NCI-H2081 (cell line): ENCODE measurements at places on chromosomes 7 and 10.

DNA sequence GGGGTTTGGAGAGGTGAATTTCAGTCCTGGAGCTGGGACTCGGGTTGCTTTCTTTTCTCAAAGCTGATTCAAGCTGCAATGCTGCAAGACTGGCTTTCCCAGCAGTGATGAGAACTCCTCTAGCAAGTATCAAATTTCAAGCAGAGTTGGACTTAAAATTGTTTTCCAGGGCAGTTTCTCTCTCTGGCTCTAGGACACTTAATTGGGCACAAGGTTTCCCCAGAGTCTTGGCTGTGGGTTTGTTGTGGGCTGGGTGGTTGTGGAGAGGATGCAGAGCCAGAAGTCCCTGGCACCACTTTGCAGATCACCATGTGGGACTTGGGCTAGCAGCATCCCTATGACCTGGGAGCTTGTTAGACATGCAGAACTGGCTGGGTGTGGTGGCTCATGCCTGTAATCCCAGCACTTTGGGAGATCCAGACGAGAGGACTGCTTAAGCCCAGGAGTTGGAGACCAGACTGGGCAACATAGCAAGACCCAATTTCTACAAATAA is 16.8 kb downstream of the AKR1B15 start:
- no peak for DNase-seq

- no peak for DNase-seq
Measured at GRCh38 chr10:78972160-78972946, 96.4 kb upstream of the ZMIZ1 start.

DNA sequence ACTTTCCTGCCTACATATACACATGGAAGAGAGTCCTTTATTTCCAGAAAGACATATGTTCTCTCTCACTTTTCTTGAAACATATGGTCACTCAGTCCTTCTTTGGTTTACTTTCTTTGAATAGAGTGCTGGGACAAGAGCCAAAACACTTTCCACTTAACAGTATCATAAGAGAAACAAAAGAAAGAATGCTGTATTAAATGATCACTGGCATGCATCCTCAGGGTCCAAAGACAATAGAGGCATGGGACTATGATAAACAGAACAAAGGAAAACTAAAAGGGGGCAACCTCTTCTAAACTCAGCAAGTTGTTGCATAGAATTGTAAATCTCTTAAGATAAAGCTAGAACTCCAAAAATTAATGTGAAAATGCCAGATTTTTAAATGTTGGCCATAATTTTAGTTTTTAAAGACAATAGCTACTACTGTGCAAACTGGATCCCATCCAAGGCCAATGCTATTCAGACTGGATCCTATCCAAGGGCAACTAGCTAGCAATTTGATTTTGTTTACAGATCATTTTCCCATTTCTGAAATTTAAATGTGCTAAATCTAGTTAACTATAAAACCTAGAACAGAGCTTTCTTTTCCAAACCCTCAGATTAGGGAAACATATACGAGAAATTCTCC is 687.5 kb downstream of the SORCS3 start:
- DNase-seq, result peak; percentile 1

- no peak for DNase-seq
Measured at GRCh38 chr7:39672176-39672575, 48.8 kb downstream of the RALA start.

- DNase-seq, result no peak
Measured at GRCh38 chr10:29941476-29941875, 117.9 kb downstream of the JCAD start.

DNA sequence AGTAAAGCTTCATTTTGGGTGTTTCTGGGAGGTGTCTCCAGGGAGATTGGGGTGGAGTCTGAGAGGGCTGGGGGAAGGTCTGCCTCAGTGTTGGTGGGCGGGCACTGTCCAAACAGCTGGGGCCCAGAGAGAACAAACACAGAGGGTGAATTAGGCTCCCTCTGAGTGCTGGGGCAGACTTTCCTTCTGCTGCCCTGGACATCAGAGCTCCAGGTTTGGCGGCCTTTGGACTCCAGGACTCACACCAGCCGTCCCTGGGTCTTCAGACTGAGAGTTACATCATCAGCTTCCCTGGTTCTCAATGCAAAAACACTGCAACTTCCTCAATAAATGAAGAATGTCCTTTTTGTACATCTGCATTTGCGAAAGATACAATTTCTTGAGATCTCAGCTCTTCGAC is 427.4 kb downstream of the PTPRN2 start:
- no peak for DNase-seq

GRCh38 chr10:25080880-25081581 is 64.6 kb downstream of the THNSL1 start:
- DNase-seq, result peak; percentile 74

- DNase-seq, result no peak
Measured at GRCh38 chr7:111785076-111785475, 222.8 kb upstream of the IMMP2L start.

GRCh38 chr7:108418946-108419345 is 37.3 kb downstream of the NRCAM start:
- DNase-seq, result no peak

DNA sequence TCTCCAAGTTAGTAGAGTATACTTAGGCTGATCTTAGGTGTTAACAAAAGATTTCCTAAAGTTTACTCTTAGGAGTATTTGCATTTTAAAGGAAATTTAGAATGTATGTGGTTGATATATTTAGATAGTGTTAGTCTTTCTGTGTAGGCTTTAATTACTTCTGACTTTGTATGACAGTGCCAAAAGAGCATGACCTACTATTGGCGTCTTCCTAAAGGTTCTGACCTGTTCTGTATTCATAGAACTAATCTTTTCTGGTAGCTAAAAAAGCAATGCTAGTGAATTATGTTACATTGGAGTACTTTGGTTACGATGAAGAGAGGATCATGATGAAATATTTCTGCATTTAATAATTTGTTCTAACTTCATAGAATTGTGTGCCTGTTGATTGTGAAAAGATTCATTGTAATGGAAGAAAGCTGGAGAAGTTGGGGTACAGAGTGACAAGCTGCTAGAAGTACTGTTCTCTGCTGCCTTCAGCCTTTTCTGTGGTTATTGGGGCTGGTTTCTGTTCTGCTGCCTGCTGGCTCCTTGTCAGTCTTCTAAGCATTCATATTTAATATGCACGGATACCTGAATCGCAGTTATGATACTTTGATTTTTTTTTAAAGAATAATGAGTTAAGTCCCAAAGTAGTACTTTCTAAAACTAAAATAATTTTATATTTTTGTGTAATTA is 13.2 kb downstream of the WAC start:
- DNase-seq, result no peak

- no peak for DNase-seq
Measured at GRCh38 chr10:127441350-127442219, 107.5 kb upstream of the NPS start.

DNA sequence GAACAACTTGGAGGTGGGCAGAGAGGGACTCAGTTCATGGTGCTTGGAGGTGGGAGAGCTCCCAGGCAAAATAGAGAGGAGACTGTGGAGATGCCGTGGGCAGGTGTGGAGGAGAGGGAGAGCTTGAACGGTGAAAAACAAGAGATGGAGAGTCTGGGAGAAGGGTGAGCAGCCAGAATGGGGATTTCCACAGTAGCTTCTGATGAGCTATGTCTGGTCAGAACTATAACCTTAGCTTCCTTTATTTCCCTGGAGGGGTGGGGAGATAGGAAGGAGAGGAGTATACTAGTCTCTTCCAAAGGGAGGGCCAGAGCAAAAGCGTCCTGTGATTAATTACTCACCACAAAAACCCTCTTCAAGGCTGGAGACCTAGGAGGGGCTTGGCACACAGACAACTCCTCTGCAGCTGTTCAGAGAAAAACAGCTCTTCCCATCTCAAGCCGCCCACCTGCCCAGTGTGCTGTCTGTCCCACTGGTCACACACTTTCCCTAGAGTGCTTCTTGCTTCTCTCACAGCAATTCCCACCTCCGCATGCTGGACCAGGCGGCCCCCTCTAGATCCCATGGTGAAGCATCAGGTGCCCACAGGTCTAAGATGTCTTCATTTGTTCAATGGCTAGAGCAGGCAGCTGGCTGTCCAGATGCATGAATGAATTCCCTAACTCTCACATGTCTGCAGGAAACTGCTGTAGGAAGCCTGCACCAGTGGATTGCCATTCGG is 41.9 kb downstream of the TAS2R41 start:
- DNase-seq, result no peak

DNA sequence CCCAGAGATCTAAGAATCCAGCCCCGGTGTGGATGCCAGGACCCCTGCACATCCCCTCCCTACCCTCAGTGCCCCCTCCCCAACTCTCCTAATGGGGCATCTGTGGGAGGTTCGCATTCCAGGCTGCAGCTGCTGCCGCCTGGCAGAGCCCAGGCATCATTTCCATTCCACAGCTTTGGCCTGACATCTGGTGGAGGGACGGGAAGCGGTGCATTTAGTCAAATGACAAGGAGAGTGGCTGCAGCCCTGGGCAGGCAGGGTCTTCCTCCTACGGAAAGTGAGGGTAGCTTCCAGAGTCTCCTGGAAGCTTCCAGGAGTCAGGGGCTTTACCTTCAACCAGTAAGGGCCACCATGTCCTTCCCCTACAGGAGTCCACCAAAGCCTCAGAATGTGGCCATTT is 30.8 kb downstream of the PRLHR start:
- DNase-seq, result peak; percentile 3

GRCh38 chr10:35126062-35126529 is 550 bp upstream of the CREM start:
- DNase-seq, result no peak

GRCh38 chr10:61024856-61025201 is 80.8 kb upstream of the RHOBTB1 start:
- DNase-seq, result no peak

DNA sequence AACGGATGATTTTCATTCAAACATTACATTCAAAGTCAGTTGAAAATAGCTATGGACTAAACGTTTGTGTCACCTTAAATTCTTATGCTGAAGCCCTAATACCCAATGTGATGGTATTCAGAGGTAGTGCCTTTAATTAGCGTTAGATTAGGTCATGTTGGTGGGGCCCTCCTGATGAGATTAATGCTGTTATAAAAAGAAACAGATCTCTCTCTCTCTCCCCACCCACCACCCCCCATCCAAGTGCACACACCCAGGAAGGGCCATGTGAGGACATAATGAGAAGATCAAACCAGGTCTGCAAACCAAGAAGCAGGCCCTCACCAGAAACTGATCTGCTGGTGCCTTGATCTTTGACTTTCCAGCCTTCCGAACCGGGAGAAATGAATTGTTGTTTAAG is 44.2 kb downstream of the ZNF438 start:
- DNase-seq, result no peak

DNA sequence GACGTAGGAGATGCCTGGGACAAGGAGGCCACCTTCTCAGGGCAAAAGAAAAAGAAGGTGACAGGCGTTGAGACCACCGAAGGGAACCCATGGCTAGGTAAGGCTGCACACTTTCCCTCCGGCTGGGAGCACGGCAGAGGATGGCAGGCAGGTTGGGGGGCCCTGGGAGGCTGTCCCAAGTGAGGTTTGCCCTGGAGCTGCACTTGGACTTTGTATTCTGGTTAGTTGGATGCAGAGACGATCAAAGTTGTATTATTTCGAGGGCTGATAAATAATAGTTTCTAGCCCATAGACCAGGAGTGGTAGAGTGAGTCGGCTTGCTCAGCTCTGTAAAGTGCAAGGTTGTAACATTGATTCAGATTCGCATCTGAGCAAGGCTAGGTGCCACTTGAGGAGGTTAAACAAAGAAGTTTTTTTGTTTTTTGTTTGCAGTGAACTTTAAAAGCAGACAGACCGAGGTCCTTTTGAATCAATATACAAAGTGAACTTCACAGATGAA is 608 bp downstream of the ENTPD7 start:
- DNase-seq, result no peak

- no peak for DNase-seq
Measured at GRCh38 chr10:131575877-131576276, 264.4 kb upstream of the TCERG1L start.

- DNase-seq, result peak; percentile 38
Measured at GRCh38 chr10:13681095-13681494, 94.3 kb downstream of the PRPF18 start.

DNA sequence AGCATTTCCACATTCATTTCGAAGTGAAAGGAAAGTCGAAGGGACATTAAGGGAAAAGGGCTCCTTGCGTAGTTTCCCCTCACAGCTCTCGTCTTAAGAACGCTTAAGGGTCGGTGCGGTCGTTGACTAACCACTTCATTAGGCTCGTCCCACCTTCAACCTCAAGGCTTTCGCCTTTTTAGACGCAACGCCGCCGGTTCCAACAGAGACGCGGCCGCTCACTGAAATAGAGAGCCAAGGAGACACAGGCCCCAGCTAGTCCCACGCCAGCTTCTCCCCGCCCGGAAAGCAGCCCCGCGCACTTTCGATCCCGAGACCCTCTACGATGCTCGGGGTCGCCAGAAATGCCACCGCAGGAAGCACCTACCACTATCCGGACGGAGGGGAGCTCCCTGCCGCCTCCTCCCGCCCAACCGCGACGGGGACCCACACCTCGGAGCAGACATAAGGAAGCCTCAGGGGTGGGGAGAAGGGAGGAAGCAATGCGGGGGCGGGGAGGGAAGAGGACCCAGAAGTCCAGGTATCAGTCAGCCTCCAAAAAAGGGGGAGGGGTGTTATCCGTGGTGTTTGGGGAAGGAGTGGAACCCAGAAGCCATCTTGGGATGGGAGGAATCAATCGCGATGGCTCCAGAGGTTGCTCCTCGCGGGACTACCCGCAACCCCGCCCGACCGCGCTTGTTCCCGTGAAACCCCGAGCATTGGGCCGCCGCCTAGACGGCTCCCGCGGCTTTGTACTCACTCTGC is 559 bp downstream of the TRA2A start:
- DNase-seq, result peak; percentile 48

DNA sequence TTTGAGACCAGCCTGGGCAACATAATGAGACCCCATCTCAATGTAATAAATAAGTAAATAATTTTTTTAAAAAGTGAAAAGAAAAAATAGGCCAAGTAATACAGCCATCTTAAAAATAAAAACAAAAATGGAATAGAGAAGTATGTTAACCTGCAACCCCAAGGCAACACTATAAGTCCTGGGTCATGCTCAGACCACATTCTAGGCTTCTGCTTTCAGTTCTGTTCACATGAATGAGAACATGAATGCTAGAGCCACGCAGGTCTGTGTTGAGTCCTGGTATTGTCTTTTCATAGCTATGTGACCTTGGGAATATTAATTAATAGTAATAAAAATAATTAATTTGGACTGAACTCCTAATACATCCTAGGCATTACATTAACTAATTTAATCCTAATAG is 284.0 kb downstream of the AUTS2 start:
- DNase-seq, result no peak

DNA sequence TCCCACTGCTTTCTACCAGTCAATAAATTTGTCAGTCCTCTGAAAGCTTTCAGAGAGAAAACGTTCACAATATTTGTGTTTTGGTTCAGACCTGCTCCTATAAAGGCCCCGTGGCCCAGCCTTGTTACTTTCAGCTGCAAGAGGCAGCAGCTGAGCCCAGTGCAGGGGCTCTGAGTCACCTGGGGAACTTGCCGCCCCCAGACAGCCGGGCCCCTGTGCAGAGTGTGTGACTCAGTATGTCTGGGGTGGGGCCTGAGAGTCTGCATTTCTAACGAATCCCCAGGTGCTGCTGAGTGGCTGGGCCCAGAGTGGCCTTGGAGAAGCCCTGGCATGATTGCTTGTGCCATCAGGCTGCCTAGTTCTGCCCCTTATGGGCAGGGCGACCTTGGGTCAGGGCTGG is 303.5 kb downstream of the PAXIP1 start:
- DNase-seq, result no peak
